ENCODE measurements at places on chromosomes 6 and 20.

- no peak for DNase-seq
Measured at GRCh38 chr6:3090013-3090412, 21.7 kb downstream of the RIPK1 start.

GRCh38 chr6:92647630-92648029 lies 771.7 kb downstream of the EPHA7 start:
- no peak for DNase-seq

GRCh38 chr6:159943101-159943632 lies 25.7 kb upstream of the IGF2R start:
- DNase-seq, result no peak

DNA sequence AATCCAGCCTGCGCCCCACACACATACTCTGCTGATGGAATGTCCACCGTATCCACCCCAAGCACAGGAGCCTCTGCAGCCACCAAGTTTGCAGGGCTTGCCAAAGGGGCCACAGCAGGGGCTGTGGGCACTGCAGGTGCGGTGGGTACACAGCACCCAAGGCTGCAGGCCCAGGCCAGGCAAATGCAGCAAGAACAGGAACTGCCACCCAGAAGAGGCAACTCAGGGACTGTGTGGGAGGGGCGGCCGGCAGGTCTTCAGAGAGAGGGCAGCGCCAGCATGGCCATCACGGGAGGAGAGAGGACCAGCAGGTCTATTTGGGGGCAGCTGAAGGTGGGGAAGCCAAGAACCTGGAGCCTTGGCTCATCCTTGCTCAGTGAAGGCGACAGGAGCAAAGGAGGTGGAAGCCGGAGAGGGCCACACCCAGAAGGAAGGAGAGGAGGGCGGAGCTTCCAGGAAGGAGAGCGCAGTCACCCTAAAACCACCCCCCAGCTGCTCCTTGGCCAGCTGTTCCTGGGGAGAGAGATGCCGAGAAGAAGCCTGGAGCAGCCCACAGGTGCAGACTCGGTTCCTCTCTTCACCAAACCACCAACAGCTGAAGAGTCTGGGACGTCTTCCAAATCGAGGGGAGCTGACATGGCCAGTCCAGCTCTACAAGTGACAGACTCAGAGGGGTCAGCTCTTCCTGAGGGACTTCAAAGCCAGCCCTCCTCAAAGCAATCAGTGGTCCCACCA lies 265.1 kb upstream of the CDYL start:
- no peak for DNase-seq

DNA sequence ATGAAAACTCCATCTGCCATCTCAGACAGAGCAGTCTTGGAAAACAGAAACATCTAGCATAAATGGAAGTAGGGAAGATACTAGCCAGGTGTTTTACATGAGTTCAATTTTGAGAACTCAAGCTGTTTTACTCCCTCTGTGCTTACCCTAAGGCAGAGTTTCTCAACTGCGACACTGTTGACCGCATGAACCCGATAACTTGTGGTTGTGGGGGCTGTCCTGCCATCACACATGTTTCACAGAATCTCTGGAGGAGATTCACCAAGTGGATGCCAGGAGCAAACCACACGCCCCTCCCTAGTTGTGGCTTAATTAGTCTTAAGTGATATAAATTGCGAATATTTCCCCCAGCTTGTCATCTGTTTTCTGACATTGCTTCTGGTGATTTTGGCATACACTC lies 2.3 kb upstream of the SERPINB6 start:
- no peak for DNase-seq

- DNase-seq, result no peak
Measured at GRCh38 chr6:139641376-139641775, 266.9 kb upstream of the CITED2 start.

GRCh38 chr20:61263938-61264337 lies 11.9 kb downstream of the CDH4 start:
- DNase-seq, result no peak

- no peak for DNase-seq
Measured at GRCh38 chr20:4809707-4810106, 88.0 kb downstream of the PRND start.

DNA sequence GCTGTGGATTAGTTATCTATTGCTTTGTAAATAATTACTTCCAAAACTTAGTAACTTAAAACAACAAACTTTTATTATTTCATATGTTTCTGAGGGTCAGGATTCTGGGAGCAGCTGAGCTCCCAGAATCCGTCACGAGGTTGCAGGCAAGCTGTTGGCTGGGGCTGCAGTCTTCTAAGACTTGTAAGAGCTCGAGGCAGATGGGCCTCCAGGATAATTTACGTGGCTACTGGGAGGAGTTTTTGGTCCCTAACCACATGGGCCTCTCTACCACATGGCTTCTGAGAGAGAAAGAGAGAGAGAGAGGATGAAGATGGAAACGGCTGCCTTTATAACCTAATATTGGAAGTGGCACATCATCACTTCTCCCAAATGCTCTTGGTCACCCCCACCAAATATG lies 64.9 kb upstream of the SULF2 start:
- DNase-seq, result no peak

GRCh38 chr6:2007165-2007564 lies 238.2 kb downstream of the GMDS start:
- DNase-seq, result no peak

DNA sequence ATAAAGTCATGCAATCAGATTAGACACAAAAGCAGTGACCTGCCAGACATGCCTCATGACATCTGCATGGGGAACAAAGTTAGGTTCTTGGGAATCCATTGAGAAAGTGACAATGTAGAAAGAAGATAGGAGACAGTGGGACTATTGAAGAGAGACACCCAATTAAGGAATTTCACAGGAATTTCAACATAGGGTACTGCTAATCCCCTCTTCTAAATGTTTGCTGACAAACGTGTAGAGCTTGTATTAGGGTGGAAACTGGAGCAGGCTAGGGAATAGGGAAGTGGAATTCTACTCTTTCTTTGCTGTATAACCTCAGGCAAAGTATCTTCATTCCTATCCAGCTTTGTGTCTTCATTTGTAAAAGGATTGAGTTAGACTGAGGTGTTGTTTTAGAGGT lies 409.4 kb upstream of the SASH1 start:
- no peak for DNase-seq

DNA sequence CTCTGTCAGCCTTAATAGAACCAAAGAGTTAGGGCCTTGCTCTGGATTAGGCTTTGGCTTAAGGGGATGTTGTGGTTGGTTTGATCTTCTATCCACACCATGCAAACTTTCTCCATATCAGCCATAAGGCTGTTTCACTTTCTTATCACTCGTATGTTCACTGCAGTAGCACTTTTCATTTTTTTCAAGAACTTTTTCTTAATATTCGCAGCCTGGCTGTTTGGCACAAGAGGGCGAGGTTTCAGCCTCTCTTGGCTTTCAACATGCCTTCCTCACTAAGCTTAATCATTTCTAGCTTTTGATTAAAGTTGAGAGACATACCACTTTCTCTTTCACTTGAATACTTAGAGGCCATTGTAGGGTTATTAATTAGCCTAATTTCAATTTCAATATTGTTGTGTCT lies 193.1 kb downstream of the NRN1 start:
- no peak for DNase-seq

GRCh38 chr20:3470208-3470626 lies 601 bp upstream of the ATRN start:
- DNase-seq, result no peak

- DNase-seq, result no peak
Measured at GRCh38 chr20:52269321-52269720, 77.7 kb upstream of the ZFP64 start.

DNA sequence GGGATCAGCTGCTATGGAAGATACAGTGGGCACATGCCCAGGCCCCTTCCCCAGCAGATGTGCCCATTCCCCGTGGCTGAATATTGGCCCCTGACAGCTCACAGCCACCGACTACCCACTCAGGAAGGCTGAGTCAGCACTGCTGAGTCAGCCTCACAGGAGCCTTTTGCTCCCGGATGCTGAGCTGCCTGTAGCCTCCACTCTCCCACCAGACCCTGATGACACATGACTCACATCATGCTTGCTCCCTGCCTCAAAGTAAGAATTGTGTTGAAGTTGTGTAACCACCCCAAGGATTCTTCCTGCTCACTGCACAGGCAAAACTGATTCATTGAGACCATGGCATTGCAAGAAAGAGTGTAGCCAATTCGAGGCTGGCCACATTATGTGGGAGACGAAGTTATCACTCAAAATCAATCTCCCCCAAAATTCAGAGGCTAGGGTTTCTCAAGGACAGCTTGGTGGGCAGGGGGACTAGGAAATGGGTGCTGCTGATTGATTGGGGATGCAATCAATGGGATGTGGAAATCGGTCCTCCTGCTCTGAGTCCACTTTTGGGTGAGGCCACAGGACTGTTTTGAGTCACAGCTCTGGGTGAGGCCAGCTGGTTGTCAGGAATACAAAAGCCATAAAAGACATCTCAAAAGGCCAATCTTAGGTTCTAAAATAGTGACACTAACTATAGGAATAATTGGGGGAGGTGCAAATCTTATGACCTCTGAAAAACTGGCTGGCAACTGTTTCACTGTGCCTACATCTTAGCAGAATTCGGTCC lies 556.6 kb upstream of the CDH4 start:
- no peak for DNase-seq

- DNase-seq, result no peak
Measured at GRCh38 chr20:54340667-54341081, 132.8 kb downstream of the PFDN4 start.

- no peak for DNase-seq
Measured at GRCh38 chr6:159880412-159880975, 10.3 kb upstream of the MAS1 start.

DNA sequence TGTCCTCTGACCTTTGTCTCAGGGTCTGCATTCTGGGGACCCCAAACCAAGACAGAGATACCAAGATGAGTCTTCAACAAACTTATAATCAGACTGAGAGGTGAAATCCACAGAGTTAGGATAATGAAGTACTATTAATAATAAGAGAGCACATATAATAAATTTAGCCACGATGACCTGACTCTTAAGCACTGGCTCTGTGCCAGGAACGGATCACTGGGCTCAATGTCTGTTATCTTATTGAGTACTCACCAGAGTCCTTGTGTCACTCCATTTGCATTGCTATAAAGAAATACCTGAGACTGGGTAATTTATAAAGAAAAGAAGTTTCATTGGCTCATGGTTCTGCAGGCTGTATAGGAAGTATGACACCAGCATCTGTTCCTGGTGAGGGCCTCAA lies 18.9 kb upstream of the ITPR3 start:
- no peak for DNase-seq

DNA sequence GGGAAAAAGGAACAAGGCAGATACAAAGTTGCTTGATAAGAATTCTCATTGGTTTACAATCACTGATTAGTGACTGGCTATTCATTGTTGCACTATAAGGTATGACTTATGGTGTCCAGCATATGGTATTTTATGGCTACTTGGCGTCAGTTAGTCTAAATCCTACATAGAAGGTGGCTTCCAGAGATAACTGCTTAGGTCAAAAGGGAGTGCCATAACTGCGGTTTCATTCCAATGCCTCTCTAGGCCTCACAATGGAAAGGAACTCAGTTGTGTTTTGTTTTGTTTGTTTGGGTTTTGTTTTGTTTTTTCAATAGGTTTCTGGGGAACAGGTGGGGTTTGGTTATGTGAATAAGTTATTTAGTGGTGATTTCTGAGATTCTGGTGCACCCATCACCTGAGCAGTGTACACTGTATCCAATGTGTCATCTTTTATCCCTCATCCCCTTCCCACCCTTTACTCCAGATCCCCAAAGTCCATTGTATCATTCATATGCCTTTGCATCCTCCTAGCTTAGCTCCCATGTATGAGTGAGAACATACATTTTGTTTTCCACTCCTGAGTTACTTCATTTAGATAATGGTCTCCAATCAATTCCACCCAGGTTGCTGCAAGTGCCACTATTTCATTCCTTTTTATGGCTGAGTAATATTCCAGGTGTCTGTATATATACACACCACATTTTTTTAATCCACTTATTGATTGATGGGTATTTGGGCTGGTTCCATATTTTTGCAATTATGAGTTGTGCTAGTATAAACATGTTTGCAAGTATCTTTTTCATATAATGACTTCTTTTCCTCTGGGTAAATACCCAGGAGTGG lies 7.0 kb downstream of the GOPC start:
- no peak for DNase-seq

DNA sequence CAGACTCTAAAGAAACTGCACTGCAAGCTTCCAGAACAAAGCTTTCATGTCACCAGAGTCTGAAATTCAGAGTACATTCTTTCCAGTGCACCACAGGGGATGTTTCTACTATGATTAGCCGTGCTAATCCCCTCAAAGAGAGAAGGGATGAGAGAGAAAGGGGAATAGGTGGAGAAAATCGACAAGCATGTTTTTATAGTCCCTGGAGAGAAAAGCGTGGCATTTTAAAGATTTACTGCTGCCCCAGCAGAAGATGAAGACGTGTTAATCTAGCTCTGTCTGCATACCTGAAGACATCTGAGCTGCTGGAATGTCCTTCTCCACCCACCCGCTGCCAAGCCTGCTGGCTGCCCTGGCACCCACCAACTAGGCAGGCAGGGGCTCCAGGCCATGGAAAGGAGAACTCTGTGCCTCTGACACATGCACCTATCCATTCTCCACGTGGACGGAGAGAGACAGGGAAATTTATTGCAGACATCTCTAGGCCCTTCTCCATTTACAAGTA lies 4.1 kb downstream of the MYLK4 start:
- DNase-seq, result no peak

- DNase-seq, result no peak
Measured at GRCh38 chr6:142683714-142684141, 261.2 kb downstream of the HIVEP2 start.

DNA sequence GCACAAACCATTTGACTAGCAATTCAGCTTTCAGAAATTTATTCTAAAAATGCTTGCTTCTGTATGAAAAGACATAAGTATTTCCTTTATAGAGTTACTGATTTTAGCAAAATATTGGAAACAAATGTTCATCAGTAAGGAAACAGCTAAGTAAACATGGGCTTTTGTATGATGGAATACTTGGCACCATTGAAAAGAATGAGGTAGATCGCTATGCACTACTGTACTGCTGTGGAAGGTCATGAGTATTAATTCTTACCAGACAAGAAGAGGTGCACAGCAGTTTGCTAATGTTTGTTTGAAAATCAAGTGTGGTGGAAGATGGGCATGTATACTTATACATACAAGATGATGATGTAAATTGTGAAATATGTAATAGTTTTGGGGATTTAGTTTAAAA lies 73.0 kb downstream of the FARS2 start:
- no peak for DNase-seq

- no peak for DNase-seq
Measured at GRCh38 chr20:61440548-61441055, 188.5 kb downstream of the CDH4 start.

DNA sequence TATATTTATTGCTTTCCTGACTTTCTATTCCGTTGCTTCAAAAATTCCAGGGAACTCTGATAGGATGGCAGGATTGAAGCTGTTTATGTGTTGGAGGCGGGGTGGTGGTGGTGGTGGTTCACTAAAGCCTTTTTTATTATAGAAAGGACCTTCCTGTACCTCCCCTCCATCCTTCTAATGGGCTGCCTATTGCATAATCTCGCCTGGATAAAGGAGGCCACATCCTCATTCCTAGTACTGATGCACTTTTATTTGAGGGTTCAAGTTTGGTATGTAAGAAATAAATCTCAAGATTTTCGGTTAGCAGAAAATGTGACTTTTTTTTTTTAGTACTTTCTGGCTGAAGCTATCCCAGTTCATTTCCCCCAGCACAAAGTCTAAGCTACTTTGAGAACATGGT lies 18.7 kb upstream of the CTAGE9 start:
- no peak for DNase-seq

- DNase-seq, result no peak
Measured at GRCh38 chr20:25000268-25000801, 7.8 kb upstream of the APMAP start.
